ENCODE measurements at places on chromosomes 11 and 22.

DNA sequence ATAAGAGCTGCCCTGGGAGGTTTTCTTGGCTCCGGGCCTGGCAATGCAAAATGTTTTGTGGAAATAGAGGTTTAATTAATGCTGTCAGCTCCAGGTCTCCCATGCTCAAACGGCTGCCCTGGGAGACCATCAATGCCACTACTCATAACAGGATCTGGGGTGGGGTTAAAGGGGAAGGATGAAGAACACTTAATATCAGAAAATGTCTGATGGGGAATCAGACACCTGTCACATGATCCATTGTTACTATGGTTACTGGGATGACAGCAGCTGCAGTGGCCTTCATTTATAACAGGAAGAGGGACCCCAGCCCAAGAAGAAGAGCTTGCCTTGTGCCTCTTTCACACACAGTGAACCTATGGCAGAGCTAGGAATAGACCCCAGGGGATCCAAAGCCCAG lies 2.2 kb upstream of the SYT13 start:
- DNase-seq, result no peak

DNA sequence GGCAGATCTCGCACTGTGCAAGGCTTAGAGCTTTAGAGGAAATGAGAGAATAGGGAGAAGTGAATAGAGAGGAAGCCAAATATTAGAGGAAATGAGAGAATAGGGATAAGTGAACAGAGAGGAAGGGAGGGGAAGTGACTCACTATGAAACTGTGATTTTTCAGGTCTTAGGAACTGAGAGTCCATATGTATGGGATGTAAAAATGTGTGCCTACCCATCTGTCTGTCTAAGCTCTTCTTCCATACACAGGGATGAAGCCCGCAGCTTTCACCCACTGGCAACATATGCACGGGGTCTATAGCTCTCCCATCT lies 6.4 kb upstream of the CCDC86 start:
- no peak for DNase-seq

DNA sequence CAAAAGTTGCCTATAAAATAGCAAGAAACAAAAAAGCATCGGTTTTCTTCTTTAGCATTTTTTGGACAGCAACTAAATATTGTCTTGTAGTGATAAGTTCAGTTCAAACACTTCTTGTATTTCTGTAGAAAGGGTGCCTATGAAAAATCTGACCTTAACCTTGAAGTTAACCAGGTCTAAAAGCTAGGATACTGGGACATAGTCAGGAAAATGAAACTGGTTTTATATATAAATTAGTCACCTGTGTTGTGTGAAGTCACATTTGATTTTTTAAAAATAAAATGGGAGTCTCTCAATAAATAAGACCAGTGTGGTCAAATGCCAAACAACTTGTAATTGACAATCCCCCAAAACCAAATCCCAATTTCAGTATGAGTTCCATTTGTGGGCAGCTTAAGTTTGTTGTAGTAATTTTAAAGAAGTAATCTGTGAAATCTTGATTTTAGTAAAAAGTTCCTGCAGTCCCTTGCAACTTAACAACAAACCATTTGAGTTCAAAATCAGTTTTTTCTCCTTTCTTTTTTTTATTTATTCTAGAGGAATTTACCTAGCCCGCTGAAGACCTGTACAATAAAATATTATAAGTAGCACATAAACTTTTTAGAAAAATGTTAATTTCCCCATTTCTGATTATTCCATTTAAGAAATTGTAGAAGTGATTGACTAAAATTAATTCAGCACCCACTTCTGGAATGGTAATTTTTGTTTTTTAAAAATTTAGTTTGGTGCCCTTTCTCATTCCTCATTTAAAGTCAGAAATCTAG lies 84.5 kb upstream of the PPARA start:
- no peak for DNase-seq

DNA sequence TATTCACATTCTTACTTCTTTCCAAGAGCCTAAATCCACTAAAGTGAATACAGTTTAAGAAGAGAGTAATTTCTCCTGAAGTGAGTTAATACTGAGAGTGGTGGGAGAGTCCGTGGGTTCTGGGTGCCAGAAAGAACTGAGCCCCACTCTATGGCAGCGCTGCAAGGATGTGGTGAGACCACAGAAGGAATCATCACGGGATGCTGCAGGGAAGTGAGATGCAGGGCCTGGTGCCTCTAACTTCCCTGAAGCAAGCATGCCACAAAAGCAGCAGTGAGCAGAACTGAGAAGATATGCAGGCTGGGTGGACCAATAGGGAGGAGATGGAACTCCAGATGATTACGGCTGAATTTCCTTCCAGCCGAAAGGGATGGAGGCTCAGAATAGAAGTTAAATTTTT lies 5.0 kb upstream of the MMP12 start:
- DNase-seq, result no peak

- no peak for DNase-seq
Measured at GRCh38 chr11:17412488-17413180, 24.2 kb upstream of the KCNJ11 start.
